ENCODE measurements at places on chromosomes 7 and 10. TPM values are rescaled to one million over a fixed set of nuclear protein-coding genes. Genes with fewer than 3 reads are reported as not detected.
A peak's percentile ranks its signal among the peaks of the same experiment; 100 is the strongest.

NODAL gene
- total RNA-seq, result not detected

DNA sequence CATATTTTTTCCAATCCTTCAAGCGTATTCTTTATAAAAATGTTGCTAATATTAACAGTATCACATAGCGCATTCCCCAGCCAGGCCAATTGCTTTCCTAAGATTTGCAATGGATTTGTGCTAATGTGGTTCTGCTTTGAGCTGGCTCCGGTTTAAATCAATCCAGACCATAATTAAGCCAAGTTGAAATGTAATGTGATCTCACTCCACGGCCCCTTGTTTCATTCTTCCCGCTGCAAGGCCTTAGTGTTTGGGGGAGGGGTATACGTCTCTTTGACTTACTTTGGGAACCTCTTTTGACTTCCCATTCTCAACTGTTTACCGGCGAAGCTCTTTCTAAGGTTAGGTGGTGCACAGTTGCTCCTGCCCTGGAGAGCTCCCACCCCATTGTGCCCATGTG, 86.4 kb downstream of the PRPF18 start:
- DNase-seq, result no peak

MUC3A gene
- total RNA-seq, result not detected

DNA sequence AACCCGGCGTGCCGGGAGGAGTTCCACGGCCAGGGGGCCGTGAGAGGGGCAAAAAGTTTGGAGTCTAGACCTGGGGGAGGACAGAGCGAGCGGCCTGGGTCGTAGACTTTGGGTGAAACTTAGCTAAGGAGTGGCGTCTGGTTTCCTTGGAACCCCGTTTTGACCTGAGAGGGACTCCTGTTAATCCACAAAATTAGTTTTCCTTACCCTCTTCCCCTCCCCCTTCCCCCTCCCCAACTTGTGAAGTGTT, 574 bp downstream of the MARCHF5 start:
- peak; percentile 44 for DNase-seq

DNA sequence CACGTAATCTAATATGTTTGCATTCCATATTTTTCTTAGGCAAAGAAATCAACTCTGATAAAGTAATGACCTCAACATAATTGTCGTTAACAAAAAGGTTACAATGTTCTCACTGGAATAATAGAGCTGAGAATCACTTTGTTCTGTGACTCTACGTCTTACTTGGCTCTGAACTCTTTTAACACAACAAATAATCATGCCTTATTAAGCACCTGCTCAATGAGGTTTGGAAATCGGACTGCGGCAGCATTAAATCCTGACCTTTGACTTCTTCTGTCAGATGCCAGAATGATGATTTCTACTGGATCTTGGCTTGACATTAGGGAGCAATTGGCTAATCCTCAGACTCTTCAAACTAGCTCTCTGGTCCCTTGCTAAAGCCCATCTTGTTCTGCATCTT, 233.6 kb downstream of the SEMA3D start:
- no peak for DNase-seq
